ENCODE measurements at places on chromosomes 5 and 9.

DNA sequence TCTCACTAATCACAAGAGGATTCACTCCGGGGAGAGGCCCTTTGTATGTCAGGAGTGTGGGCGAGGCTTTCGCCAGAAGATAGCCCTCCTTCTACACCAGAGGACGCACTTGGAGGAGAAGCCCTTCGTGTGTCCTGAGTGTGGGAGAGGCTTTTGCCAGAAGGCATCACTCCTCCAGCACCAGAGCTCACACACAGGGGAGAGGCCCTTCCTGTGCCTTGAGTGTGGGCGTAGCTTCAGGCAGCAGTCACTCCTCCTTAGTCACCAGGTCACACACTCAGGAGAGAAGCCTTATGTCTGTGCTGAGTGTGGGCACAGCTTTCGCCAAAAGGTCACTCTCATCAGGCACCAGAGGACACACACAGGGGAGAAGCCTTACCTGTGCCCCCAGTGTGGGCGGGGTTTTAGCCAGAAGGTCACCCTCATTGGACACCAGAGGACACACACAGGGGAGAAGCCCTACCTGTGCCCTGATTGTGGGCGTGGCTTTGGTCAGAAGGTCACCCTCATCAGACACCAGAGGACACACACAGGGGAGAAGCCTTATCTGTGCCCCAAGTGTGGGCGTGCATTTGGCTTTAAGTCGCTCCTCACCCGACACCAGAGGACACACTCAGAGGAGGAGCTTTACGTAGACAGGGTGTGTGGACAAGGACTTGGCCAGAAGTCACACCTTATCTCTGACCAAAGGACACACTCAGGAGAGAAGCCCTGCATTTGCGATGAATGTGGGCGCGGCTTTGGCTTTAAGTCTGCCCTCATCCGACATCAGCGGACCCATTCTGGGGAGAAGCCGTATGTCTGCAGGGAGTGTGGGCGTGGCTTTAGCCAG is 27.8 kb downstream of the NUTM2F start:
- no peak for DNase-seq

DNA sequence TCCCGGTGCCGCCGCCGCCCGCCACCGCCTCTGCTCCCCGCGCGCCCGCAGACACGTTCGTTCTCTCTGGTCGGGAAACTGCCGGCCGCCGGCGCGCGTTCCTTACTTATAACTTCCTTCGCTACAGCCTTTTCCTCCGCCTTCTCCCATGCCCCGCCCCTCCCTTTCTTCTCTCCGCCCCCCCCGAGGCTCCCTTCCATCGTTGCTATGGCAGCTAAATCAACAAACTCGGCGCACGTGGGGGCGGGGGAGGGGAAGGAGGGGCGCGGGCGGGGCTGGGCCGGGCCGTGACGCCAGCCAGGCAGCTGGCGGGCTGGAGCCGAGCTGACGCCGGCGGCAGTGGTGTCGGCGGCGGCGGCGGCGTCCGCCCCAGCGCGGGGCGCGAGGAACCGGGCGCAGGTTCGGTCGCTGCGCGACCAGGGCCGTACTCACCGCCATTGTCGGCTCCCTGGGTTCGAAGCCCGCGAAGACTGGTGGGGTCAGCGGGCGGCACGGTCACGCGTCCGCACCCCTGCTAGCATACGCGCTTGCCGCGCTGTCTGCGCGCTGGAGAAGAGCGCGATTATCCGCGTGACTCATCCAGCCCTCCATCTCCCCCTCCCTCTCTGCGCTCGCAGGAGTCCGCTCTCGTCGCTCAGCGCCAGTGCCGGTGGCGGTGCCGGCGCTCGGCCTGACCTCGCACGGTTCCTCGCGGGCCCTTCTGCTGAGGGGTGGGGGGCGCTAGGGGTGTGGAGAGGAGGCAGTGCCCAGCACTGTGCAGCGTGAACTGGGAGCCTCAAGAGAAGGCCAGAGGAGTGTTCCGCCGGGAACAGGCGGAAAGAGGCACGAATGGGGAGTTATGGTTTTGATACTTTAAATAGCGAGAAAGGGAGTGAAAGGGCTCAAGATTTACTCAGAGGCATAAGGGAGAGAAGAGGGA is at the start of gene KLF4:
TSS of gene KLF4 (minus strand) at position 83 of the 919 bp plus-strand sequence. CDS start 597 bp downstream, outside the sequence.
- DNase-seq = peak; percentile 88

GRCh38 chr9:109283012-109283411 is 37.8 kb downstream of the EPB41L4B start:
- DNase-seq = no peak

DNA sequence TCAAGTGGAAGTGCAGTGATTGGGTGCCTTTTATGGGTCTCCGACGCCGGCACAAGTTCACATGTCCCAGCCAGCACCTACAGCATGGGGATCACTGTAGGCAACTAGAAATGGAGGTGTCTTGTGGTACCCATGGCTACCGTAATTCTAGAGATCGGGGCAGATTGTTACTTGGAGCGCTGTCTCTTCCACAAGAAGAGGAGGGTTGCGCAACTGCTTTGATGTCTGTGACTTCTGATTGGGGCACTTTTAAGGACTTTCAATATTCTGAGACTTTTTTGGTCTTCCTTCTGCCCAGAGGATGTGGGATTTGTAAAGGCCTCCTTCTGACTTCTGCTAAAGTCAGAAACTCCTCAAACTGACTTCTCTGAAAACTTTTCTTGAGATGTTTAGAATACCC is 41.9 kb downstream of the GLRX start:
- no peak for DNase-seq

DNA sequence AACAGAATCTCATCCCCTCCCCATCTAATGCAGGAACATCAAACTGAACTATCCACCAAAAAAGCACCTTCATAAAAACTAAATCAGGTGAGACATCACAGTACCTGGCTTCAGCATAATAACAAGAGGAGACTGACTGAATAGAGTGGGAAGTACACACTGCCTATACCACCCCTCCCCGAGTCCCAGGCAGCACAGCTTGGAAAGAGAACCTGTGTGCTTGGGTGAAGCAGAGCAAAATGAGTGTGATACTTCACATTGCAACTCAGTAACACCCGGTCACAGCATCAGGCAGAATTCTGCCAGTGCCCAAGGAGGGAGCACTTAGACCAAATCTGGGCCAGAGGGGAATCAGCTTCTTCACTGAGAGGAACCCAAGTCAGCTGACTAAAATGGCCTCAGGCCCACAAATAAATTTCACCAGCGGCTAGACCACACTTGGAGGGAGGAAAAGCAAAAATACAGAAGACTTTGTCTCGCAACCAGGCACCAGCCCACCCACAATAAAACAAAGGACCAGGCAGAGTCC is 69.3 kb upstream of the OR2K2 start:
- DNase-seq = no peak

GRCh38 chr5:18497089-18497488 is 862.8 kb downstream of the TAF11L14 start:
- no peak for DNase-seq

DNA sequence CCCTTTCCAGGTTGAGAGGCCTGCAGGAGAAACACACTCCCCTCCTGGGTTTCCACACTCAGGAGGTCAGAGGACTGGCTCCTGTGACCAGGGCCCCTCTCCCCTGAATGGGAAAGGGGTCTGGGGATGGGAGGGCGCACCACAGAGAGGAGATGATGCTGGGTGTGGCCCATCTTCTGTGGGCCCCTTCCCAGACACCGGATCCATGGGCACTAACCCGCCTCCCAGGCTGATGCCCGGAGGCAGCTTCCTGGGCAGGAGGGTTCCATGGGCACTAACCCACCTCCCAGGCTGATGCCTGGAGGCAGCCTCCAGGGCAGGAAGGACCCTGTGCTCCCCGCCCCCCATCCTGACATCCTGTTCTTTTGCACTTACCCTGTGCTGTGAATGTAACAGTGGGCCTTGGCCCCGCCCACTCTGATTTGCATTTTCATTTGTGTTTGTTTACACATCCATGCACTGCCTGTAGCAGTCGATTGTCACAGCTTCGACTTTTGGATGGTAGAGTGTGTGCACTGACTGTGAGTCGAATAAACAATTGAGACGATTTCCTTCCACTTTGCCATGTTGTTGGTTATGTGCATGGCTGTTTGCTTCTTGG is 9.3 kb upstream of the DOLPP1 start:
- no peak for DNase-seq

- DNase-seq = no peak
Measured at GRCh38 chr9:131624636-131625507, 79.5 kb downstream of the PRRT1B start.

GRCh38 chr5:95331358-95331757 is 46.5 kb upstream of the MCTP1 start:
- no peak for DNase-seq

GRCh38 chr9:112945620-112946208 is 55.0 kb upstream of the SLC46A2 start:
- no peak for DNase-seq

GRCh38 chr9:126412905-126413304 is 86.3 kb downstream of the MVB12B start:
- DNase-seq = no peak

- no peak for DNase-seq
Measured at GRCh38 chr5:56983593-56984361, 31.9 kb upstream of the MIER3 start.

GRCh38 chr9:20524776-20525175 is 97.5 kb downstream of the MLLT3 start:
- DNase-seq = no peak

DNA sequence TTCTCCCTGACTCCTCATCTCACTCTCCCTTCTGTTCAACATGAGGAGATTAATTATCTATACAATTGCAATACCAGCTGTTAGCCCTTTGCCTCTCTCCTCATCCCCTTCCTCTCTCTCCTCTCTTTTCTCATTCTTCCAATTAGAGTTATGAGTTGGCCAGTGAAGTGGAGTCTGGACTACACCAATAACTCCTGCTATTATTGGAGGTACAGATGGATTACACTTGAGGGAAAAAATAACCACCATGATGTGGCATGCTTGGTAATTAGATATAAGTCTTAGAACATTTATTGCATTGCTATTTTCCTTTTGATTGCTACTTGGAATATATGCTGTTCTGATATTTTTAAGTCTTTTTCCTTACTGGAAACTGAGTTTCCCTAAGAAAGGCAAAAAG is 159.2 kb downstream of the FRMD3 start:
- DNase-seq = no peak

DNA sequence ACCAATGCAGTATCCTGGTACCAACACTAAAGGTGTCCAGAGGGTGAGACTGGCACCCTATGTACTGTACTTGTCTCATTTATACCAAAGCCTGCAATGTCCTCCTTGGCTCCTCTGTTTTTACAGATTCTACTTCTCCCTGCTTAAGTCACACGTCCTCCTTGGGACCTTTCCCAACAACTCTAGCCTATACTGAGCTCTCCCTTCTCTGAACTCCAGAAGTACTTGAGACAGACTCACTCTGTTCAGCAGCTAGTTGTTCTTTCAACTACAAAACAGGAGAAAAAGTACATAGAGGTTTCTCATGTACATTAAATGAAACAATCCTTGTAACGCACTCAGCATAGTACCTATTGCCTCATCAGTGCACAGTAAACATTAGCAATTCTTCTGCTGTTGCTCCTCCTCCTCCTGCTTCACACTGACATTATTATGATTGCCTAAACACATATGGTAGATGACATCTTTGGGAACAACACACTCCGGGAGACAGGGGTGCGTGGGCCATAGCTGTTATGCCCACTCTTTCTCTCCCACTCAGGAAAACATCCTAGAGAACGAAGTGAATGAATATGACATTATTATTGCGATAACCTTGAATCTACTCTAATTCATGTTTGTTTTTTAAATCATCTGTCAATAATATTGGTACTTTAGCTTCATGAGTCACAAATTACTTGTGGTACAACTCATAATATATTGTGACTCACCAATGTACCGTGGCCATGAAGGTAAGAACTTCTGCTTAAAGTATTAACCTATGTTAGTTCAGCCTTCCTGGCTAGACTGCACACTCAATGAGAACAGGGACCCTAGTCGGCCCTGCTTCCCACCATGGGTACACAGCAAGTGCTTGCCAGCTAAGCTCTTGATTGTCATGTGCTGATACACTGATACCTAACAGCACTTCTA is 180.3 kb upstream of the ADRA1B start:
- DNase-seq = no peak

- DNase-seq = no peak
Measured at GRCh38 chr9:11893331-11893730, 799.9 kb upstream of the TYRP1 start.

- no peak for DNase-seq
Measured at GRCh38 chr5:139454568-139455290, 7.8 kb downstream of the ECSCR start.

DNA sequence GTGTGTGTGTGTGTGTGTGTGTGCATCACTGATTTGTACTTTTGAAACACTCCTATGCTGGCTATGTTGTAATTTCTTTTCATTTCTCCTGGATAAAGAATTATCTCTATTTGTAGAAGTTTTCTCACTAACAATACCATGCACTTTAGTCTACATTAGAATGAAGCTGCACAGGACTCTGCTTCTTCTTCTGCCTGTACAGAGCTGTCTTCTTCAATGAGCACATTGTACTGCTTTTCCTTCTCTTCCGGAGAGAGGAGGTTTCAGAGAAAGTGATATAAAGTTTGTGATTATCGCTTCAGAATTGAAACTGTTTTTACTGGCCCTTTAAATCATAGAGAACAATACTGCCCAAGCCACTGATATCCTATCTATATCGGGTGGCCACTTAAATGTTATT is 677.0 kb downstream of the NR2F1-AS1 start:
- DNase-seq = no peak

DNA sequence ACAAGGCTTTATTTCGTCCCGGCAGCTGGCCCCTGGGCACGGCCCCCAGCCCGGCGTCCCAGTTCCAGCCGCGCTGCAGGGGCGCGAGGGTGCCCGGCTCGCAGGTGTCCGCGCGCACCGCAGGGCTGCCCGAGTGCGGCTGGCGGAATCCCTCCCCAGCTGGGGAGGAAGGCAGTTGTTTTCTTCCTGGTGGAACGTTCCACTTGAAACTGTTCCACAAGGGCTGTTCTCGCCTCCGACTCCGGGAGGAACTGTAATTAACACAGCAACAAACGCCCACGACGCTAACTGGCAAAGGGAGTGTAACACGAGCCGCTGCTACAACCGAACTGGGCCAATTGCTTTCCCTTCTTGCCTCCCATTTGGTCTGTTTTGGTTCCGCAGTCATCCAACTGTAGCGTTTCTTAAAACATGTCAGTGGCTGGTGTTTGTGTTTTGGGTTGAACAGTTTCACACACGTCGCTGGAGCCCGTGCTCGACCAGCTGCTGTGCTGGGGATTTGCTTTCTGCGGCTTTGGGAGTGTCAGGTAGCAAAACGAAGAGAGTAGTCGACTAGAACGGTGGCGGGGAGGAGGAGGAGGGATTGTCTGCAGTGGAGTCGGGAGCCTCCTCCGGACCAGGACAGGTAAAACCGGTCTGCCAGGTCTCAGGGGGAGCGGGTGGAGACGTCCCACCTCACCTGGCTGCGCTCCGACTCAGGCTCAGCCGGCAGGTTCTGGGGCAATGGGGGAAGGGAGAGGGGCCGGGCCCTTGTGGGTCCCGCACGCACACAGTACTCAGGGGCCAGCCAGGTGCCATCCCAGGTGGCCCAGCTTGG is 131.6 kb upstream of the NIPBL start:
- DNase-seq = peak; percentile 87

DNA sequence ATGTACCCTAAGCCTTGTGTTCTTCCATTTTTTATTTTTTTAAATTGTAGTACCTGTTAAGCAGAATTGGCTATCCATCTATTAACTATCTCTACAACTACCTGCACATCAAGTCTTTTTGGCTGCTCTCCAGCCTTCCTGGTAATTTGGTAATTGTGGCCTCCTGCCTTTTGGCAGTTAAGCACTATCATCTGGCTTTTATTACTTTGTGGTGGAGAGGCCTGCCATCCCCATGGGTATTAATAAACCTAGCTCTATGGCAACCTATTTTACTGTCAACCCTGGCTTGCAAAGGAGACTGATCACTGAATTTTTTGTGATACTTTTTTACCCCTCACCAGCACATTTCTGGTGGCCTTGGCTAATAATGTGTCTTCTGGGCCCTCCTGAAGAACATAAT is 20.5 kb downstream of the SELENOP start:
- DNase-seq = peak; percentile 75

GRCh38 chr5:157434096-157434495 is 25.9 kb upstream of the NIPAL4 start:
- no peak for DNase-seq

Measured in NCI-H1105 treated with DMSO at 0.1 percent for 48 hours (cell line).